ENCODE measurements at places on chromosomes 16 and 17.
A peak's percentile ranks its signal among the peaks of the same experiment; 100 is the strongest.

DNA sequence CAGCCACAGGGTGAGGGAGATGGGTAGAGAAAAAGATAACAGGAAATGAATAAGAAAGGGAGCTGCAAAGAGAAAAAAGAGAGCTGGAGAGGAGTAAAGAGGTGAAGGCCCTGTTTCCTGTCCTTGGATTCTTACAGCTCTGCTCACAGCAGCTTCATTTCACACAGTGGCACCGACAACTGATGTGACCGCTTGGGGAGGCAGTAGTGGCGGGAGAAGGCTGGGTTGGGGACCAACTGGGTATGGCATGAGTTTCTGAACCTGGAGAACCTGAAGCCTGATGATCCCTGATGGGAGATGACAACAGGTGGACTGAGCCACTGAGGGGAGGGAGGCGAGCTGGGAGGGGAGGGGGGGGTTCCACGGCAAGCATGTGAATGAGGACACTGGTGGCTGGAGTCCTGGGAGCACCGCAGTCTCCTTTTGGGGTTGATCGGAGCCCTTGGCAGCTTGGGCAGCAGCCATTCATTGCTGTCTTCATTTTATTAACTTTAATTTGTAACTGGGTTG, 34.3 kb upstream of the TOB1 start:
- DNase-seq: no peak

GRCh38 chr17:2380950-2381649, 19.8 kb downstream of the MNT start:
- DNase-seq: no peak

DNA sequence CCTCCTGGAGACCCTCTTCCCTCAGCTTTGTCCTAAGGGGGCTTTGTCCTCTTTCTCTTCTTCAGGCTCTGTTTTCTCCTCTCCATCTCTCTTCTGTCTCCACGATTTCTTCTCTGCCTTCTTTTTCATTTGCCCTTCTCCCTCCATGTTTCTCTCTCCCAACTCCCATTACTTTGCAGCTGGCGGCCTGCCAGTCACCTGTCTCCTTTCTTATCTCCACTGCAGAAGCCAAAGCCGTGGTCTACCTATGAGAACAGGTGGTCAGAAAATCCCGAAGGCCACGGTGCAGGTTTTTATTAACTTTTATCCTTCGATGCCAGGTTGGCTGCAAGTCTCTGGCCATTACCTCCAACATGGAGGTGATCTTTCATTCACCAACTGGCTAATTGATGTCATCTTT, 45.1 kb downstream of the FZD2 start:
- DNase-seq: no peak

GRCh38 chr16:83975590-83976260, 7.7 kb downstream of the NECAB2 start:
- DNase-seq: no peak

- DNase-seq: no peak
Measured at GRCh38 chr17:39683295-39683939, 4.4 kb downstream of the PGAP3 start.

GRCh38 chr17:37888881-37889280, 35.3 kb upstream of the TBC1D3K start:
- DNase-seq: no peak

DNA sequence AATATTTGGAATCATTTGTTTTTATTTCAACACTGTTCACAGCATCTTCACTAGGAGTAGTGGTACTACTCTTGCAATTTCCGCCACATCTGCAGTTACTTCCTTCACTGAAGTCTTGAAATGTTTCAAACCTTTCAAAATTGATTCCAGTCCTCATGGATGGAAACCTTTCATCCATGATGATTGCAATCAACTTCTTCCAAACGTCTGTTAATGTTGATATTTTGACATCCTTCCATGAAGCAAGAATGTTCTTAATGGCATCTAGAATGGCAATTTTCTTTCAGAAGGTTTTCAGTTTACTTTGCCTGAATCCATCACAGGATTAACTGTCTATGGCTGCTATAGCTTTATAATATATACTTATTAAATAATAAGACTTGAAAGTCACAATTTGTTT, 736.8 kb upstream of the CA10 start:
- no peak for DNase-seq

DNA sequence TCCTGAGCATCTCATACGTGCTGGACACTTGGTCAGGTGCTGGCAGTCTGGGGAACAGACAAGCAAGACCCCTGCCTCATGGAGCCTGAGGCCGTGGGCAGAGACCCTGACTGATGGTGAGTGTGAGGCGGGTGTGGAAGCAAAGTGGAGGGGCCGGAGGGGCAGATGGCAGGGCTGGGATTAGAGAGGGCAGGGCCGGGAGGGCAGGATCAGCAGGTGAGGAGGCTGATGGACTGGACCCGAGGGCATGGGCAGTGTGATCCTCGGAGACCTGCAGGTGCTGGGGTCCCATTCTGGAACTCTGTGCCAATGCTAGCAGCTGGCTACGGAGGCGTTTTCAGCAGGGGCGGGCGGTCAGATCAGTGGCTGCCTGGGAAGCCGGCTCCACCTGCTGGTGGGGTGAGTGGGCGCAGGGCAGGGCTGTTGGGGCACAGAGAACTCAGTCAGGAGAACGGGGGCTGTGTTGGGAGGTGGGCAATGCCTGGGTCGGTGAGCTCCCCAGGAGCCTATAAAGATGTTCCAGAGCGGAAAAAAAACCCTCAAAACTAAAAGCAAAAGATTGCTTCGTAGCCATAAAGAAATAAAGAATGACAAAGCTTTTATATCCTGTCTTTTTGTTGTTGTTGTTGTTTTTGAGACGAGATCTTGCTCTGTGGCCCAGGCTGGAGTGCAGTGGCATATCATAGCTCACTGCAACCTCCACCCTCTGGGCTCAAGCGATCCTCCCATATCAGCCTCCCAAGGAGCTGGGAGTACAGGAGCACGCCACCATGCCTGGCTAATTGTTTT, 8.9 kb upstream of the C16orf74 start:
- no peak for DNase-seq

GRCh38 chr17:13592427-13592826, 9.3 kb downstream of the HS3ST3A1 start:
- no peak for DNase-seq

DNA sequence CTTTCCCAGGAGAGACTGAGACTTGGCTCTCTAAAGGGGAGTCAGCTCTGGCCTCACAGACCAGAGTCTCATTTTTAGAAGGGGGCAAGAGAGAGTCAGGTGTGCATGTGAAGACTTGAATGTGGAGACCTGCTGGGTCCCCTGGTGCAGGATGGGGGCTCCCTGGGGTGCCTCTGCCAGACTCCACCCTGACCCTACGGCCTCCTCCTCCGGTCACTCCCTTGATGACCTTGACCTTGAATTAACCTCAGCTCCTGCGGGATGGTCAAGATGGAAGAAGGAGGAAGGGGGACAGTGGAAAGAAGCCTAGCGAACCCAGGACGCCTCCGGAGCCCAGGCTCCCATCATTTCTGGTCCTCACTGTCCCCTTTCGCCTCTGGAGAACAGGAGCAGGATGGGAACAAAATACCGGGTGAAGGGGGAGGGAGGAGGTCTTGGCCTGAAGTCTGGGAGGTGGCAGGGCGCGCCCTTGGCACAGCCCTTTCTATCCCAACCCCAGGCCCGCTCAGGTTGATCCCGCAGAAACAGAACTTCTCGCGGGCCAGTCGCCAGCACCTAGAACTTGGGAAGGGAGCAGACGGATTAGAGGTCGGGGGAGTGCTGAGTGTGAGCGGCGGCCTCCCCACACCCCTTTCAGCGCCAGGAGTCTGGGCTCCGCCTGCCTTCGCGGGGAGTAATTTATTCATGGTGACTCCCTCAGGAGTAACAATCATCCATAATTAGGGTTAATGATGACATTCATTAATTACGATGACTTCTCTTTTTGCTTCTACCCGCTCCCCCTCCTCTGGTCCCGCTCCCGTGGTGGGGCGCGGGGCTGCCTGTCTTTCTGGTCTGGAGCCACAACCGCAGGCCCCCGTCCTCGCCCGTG, 1.6 kb downstream of the STAC2 start:
- DNase-seq: no peak

DNA sequence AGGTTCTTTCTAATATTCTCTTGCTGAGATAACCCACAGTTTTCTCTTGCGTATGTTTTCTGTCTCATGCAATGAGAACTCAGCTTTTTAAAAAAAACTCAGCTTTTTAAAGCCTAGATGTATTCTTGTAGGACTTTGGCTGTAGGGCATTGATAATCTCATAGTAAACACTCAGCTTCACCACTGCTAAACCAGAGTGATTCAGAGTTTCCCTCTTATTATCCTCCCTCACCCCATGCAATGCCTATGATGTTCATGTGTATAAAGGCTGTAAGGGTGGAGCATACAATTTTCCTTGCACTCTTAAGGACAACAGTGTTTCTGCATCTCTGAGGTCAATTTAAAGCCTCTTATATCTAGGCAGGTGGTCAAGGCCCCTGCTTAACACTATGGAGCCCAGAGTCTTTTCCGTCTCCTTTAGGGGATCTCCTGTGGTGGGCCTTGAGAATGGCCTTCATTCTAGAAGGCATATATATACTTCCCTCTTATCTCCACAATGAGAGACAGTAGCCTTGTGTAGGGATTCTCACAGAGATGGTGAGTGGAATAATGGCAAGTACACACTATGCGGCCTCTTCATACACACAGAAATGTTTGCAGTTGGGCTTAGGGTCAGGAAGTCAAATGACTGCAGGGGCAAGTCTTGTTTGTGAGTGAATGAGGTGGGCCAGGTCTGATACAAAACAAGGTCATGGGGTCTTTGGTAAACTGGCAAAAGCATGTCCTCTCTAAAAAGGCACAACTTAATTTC, 279.6 kb downstream of the HS3ST3A1 start:
- DNase-seq: no peak

DNA sequence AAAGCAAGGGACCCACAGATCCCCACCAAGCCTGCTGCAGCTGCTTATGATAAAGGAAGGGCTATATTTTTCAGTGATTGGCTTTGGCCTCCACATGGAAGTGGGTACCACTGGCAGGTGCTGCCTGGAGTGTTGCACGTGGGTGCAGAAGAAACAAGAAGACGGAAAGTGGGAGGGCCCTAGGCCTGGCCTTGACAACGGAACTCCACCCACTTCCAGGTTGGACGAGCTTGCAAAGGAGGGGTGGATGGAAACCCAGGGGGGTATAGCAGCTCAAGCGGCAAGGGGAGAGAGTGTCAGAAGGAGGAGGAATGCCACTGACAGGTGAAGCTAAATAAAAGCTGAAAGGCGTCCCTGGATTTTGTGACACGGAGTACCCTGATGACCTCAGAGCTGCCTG, 20.3 kb downstream of the TRIM25 start:
- no peak for DNase-seq

DNA sequence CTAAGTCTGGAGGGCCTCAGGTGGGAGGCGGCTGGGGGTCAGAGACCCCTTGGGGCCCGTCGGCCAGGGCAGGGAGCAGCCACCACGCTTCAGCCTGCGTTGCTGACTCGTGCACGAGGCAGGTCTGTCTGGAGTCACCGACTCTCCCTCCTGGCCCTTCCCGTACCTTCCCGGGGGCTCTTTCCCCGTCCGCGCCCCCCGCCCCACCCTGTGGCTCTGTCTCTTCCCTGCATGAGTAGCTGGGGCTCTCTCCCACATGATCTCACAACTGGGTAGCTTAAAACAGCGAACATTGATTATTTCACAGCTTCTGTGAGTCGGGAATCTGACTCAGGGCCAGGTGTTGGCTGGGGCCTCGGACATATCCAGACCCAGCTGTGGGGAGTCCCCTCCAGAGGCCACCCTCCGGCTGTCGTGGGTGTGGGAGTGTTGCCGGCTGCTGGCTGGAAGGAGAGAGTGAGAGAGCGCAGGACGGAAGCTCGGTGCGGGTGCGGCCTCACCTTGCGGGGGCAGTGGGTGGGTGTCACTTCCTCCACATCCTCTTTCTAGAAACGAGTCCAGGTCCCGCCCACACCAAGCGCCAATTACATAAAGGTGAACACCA, 17.3 kb downstream of the BAHCC1 start:
- peak; percentile 73 for DNase-seq

DNA sequence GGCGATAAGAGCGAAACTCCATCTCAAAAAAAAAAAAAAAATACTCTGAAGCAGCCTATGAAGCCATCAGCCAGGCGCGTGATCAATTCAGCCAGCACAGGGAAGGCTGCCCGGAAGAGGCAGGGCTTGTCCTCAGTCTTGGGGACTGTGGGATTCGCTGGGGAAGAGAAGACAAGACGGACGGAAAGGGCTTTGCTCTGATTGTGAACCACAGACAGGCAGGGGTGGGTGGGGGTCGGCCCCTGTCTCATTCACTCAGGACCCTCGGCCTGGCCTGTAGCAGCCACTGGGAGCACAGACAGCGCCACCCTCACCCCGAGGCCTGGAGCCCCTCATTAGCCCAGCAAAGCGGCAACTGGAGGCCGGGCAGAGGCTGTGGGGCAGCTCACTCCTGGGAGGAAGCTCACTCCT, 37.2 kb downstream of the ABR start:
- DNase-seq: no peak

DNA sequence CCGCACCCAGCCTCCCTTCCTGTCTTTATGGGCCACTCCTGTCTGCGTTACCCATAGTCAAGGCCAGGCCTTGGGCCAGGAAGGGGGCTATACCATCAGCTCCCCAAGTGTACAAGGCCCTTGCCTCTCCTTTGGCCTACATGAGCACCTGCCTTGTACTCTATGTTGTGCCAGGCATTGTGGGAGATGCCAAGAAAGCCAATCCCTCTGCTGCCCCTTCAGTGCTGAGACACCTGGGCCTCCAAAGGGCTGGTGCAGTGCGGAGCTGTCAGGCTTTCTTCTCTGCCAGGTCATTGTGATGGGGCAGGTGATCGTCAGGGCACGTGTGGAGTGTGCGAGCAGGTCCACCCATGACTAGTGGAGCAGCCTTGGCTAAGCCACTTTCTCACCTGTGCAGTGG, 59.9 kb downstream of the MPRIP start:
- no peak for DNase-seq

Data from stimulated activated effector memory CD8-positive, alpha-beta T cell treated with anti-CD3 and anti-CD28 coated beads, Interleukin-12 subunit alpha, Interleukin-12 subunit beta, amount 100 ng/mL, for 72 hours (primary cell).